T-cell (primary cell): ENCODE measurements at places on chromosomes 1 and 21.

GRCh38 chr1:59248758-59249157 lies 48.1 kb upstream of the FGGY start:
- DNase-seq = no peak

GRCh38 chr1:185400052-185400451 lies 83.0 kb upstream of the IVNS1ABP start:
- no peak for DNase-seq

GRCh38 chr1:2583331-2583791 lies 3.2 kb upstream of the PRXL2B start:
- no peak for DNase-seq

DNA sequence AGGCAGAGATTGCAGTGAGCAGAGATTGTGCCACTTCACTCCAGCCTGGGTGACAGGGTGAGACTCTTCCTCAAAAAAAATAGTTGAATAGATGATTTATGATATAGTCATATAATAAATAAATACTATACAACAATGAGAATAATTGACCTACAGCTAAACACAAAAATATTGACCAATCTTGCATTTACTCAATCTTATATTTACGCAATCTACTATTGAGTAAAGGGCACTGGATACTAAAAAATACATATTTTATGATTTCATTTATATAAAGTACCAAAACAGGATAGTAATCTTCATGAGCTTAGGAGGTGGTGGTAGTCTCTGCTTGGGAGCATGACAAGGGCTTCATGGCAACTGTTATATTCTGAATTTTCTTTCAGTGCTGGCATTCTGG lies 19.1 kb upstream of the GBP3 start:
- DNase-seq = no peak

DNA sequence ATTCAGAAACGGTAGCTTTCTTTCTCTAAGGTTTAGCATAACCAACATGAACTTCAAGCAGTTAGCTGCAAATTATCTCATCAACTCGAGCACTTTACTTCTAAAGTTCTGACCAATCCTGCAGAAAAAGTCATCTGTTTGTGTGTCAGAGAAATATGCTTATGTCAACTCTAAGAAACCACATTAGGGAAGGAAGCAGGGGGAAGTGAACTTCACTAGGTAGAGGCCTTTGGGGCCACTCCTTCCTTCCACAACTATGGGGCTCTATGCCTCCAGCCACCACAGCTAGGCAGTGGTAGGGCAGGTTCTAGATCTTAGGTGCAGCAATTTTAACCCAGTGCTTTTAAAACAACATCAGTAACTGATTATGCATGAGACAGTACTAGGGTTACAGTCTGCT lies 375.9 kb downstream of the DSCAM start:
- DNase-seq = no peak

GRCh38 chr21:41124641-41125201 lies 43.2 kb upstream of the BACE2 start:
- no peak for DNase-seq

DNA sequence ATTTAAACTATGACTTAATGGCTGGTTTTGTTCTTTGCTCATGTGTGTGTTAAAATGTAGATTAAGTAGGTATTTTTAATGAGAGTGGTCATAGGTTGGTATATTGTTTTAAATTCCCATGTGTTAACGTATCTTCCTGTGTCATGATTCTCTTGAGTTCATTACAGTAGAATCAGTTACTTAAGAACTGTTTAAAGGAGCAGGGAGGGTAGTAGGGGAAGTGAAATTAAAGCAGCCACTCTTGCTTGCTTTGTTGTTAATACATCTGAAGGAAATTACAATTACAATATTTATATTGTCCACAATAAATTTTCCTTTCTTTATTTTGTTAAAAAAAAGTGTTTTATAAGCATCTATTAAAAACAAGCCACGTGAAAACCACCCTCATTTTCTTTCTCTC lies 119.2 kb upstream of the KIAA1614 start:
- no peak for DNase-seq

DNA sequence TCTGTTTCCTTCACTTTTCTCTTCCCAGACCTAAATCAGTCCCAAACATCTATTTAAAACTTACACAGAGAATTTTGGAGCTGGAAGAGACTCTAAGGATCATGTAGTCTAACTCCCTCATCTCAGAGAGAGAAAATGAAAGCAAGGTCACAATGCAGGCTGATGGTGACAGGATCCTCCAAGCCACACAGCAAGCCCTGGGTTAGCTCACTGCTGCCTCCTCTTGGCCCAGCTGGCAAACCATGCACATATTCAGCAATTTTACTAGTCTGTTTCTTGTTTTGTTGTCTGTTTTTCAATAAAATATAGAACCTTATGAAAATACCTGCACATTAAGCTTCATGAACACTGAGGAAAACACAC lies 27.7 kb upstream of the LY9 start:
- DNase-seq = peak; percentile 86

DNA sequence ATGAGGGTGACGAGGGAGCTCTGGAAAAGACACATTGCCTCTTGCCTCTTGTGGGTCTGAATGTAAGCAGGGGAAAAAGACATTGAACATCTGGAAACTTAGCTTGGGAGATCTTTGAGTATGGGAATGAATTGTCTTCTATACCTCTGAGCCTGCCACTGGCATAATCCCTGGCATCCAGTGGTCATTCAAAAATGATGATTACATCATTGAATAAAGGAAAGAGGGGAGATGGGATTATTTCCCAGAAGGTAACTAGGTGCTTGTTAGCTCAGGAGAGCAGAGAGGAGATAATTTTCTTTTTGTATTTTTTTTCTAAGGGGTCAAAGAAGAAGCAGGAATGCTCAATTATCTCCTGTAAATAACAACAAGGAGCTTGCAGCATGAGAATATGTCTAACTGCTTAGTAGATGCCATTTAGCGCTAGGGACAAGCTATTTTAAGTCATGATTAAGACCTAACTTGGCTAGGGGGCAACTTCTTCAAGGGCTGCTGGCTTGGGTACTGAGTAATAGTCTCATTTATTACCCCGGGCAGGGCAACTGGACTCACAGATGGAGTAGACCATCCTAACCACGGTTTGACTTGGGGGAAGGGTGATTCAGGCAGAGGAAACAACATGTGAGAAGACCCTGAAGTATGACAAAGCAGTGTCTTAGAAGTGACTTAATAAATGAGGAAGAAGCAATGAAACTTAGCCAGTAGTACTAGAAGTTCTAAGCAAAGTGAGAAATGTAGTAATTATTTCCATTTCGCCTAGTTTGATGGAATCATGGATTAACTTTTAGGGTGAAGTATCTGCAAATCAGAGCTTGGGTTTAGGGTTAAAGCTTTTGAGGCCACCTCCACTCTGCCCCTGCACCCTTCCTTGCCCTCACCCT lies 11.0 kb upstream of the XCL2 start:
- DNase-seq = no peak

DNA sequence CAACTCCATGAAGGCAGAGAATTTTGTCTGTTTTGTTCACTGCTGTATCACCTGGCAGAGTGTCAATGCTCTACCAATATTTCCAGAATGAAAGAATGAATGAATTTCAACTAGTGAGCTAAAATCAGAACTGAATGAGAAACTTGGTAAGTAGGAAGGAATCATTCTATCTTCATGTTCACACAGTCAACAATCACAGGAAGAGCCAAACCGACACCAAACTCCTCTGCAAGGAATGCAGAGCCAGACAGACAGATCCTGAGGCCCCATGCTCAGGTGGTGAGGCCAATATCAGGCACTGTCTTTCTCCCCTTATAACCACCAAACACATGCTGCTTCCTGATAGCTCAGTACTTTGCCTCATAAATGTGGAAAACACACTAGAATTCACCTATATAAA lies 139.1 kb downstream of the SLC45A1 start:
- no peak for DNase-seq

GRCh38 chr1:235953801-235954200 lies 87.1 kb upstream of the LYST start:
- DNase-seq = no peak

GRCh38 chr1:45793942-45794604 lies 9.3 kb upstream of the MAST2 start:
- no peak for DNase-seq

- no peak for DNase-seq
These were observed 41.8 kb downstream of the CDCP2 start for GRCh38 chr1:54110996-54111395.

DNA sequence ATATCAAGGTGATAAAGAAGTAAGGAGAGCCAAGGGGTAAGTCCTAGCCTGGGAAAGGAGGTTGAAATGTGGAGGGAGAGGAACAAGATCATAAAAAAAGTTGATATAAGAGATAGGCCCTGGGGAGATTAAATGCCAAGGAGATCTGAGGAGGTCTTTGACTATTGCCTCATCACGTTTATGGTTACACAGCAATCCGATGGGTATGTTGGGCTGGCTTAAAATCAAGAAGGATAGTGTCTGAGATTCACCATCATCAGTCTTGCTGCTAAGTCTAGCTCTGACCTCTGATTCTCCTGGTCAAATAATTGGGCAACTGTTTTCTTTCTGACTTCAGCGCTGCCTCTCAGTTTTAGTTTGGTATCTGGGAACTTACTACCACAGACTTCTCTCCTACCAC lies 416.3 kb downstream of the GPATCH2 start:
- DNase-seq = no peak

- DNase-seq = no peak
These were observed 15.0 kb downstream of the IFNAR2 start for GRCh38 chr21:33244779-33245105.

DNA sequence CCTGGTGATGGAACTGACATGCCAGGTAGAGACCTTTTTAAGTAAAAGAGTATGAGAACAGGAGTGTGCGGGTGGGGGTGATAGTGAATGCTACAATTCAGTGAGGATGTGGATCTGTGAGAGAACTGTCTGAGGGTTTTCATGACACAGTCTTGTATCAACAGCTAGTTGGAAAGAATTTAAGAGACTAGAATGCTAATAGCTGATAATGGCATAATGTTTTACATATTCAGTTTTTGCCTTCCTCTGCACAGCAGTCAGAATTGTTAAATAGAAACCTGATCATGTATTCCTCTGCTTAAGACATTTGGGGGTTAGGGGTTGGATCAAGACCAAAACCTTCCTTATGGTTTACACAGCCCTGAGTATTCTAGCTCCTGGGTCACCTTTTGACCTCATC lies 152.8 kb upstream of the ZRANB2 start:
- DNase-seq = no peak

DNA sequence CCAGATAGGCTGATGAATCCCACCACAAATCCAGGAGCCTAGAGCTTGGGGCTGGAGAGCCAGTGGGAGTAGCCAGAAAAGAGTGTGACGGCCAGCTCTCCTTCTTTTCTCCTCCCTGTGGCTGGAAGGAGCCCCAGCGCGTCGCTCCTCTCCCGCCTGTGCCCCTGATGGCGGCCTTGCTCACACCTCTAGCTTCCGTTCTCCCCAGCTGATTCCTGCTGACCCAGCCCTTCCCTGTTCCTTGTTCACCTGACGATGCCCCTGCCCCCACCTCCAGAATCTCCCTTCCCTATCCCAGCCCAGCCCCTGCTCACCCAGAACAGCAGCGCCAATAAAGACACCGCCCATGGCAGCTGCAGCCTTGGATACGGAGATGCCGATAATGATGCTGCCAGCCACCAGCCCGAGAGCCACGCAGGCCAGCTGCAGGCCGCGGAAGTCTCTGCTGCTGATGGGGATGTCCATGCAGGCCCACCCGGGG lies 656 bp downstream of the KNCN start:
- DNase-seq = no peak

- no peak for DNase-seq
These were observed 9.2 kb downstream of the PTBP2 start for GRCh38 chr1:96730574-96731298.

GRCh38 chr1:155513300-155513916 lies 49.2 kb downstream of the ASH1L start:
- DNase-seq = no peak

DNA sequence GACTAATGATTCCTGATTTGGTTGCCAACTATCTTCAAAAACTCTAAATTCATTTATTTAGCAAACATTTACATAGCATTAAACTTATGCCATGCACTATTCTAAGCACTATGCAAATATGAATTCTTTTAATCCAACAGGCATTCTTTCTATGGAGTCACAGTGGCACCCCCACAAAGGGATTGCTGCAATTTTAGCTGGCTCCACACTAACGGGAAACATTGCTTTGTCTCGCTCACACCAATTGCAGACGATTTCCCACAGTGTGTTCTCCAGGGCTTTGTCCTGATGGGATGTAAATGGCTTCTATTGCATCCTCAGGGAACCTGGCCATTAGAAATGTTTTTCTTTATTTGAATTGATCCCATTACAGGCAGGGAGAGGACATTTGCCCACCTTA lies 259.1 kb downstream of the BARHL2 start:
- DNase-seq = no peak

- DNase-seq = no peak
These were observed 506.3 kb downstream of the LMO4 start for GRCh38 chr1:87834941-87835340.

DNA sequence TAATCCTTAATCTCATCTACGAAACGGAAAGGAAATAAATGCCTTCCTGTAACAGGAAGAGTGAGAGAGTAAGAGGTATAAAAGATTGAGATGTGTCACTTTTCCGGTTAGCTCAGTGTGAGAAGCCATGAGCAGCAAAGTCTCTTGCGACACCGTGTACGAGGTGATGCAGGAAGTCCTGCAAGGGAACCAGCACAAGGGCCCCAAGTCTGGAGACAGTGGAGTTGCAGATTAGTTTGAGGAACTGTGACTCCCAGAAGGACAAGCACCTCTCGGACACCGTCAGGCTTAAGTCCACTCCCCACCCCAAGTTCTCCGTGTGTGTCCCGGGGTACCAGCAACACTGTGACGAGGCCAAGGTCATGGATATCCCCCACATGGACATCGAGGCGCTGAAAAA lies 592.3 kb upstream of the ADGRL2 start:
- no peak for DNase-seq

DNA sequence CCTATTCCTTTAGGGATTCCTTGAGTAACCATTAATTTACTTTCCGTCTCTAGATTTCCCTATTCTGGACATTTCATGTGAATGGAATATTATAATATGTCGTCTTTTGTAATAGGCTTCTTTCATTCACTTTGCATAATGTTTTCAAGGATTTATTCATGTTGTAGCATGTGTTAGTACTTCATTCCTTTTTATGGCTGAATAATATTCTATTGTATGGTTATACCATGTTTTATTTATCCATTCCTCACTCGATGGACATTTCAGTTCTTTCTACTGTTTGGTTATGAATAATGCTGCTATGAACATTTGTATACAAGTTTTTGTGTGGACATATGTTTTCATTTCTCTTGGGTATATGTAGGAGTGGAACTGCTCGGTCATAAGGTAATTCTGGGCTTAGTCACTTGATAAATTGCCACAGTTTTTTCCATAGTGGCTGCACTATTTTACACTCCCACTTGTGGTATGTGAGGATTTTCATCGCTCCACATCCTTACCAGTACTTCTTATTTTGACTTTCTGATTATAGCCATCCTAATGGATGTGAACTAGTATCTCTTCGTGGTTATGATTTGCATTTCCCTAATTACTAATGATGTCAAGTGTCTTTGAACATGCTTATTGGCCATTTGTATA lies 17.7 kb downstream of the PPP2R5A start:
- DNase-seq = no peak

DNA sequence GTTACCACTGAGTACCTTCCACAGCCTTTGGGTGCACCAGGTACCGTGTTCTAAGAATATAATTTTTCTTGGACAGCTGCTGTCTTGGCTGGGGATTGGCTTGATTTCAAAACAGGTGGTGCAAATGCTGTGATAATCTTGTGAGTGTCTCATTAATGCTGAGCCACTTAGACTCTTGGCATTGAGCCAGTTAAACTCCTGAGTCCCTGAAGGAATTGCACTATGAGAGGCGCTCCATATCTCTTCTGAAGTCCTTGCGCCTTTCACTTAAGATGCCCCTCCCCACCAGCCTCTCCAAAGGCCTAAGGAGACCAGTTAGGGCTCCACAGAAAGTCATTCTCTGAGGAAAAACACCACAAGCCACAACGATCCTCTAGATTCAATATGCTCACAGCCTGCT lies 51.0 kb downstream of the BACH1 start:
- no peak for DNase-seq
